ENCODE measurements at places on chromosomes 7 and 10. TPM values are rescaled to one million over a fixed set of nuclear protein-coding genes. Genes with fewer than 3 reads are reported as not detected.

DNA sequence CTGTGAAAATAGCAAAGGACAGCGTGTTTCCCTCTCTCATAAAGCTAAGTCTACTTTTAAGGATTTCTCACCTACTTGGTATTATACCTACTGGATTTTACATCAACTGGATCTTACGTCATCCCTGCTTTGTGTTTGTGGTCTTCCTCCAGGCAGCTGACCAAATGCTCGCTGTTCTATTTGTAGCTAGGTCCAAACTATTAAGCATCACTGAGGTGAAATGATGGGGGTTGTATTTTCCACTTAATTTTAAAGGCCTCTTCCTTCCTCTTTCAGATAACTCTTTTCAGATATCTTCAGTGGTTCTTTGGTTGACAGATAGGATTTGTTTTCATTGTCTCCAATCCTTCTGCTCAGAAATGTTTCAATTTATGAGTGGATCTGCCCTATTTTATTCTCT lies 169.7 kb downstream of the RNLS start:
- no peaks in the 10 kb centered on the region for H3K36me3 ChIP-seq
- H3K4me1 ChIP-seq = no peaks in the 10 kb centered on the region
- H3K27me3 ChIP-seq = no peaks in the 10 kb centered on the region
- no peak for DNase-seq
- H3K4me3 ChIP-seq = no peak overlapping the region

GRCh38 chr7:15720849-15721471 lies 34.5 kb upstream of the MEOX2 start:
- no peaks in the 10 kb centered on the region for H3K27me3 ChIP-seq
- no peaks in the 10 kb centered on the region for H3K4me1 ChIP-seq
- no peak overlapping the region for H3K27ac ChIP-seq
- DNase-seq = no peak
- H3K36me3 ChIP-seq = no peaks in the 10 kb centered on the region
- no peak overlapping the region for H3K4me3 ChIP-seq

DNA sequence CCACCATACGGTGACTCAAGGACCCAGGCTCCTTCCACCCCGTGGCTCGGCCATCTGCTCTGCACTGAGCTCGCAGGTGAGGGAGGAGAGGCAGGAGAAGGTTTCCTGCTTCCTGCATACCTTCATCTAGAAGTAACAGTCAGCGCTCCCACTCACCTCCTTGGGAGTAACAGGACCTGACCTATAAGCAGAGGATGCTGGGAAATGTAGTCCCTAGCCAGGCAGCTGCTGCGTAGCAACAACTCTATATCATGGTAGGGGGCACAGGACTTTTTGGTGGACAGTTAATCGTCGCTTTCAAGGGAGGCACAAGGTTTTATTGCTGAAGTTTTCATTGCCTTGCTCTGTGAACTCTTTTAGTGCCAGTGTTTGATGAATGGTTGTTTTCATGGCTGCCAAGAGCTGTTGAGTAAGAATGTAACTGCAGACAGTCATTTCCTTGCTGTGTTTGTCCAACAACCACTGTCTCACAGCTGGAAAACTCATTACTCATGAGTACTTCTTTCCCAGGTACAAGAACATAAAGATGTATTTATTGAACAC lies 10.2 kb upstream of the ZFYVE27 start:
- H3K27ac ChIP-seq = peak overlapping the region; percentile 44
- H3K4me1 ChIP-seq = peaks cover 5% of the 10 kb centered on the region
- no peaks in the 10 kb centered on the region for H3K36me3 ChIP-seq
- no peak overlapping the region for H3K4me3 ChIP-seq
- H3K27me3 ChIP-seq = no peaks in the 10 kb centered on the region
- DNase-seq = no peak

The RAMP3 gene
- total RNA-seq = 56.9 TPM

GRCh38 chr10:99873846-99874245 lies 91.4 kb downstream of the ABCC2 start:
- H3K27ac ChIP-seq = no peak overlapping the region
- H3K36me3 ChIP-seq = peaks cover 42% of the 10 kb centered on the region

GRCh38 chr7:81210137-81211064 lies 291.6 kb upstream of the SEMA3C start:
- no peak overlapping the region for H3K27ac ChIP-seq
- no peaks in the 10 kb centered on the region for H3K36me3 ChIP-seq
- no peak for DNase-seq

The VAX1 gene
- total RNA-seq = not detected

DNA sequence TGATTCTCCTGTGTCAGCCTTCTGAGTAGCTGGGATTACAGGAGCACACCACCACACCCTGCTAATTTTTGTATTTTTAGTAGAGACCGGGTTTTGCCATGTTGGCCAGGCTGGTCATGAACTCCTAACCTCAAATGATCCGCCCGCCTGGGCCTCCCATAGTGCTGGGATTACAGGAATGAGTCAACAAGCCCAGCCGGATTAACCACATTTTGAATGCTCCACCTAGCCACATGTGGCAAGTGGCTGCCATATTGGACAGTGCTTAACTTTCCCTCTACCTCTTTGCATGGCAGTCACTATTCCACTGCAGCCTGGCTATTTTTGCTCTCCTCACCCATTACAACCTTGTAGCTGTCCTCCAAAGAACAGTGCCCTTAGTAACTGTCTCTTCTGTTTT lies 160.1 kb downstream of the GATA3 start:
- H3K27ac ChIP-seq = no peak overlapping the region
- H3K4me1 ChIP-seq = no peaks in the 10 kb centered on the region
- no peaks in the 10 kb centered on the region for H3K27me3 ChIP-seq

DNA sequence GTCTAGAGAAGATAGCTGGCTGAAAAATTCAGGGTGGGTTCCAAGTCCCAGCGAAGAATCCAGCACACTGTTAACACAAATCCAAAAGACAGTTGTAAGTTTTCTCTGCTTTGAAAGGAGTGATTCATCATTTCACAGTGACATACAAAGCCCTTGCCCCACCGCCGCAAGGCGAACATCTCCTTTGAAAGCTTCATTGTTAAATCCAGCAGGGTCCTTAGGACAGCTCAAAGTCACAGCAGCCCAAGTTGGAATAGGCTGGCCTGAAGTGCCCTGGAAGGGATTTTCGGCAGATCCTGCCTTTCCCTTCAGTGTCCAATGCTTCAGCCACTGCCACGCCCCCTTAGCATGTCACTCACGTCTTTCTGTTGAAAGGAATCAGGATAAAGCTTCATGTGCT lies 526.1 kb downstream of the CALN1 start:
- no peaks in the 10 kb centered on the region for H3K4me1 ChIP-seq
- no peaks in the 10 kb centered on the region for H3K36me3 ChIP-seq
- no peak overlapping the region for H3K4me3 ChIP-seq
- H3K27ac ChIP-seq = no peak overlapping the region
- no peak for DNase-seq
- H3K27me3 ChIP-seq = no peaks in the 10 kb centered on the region

The GET4 gene
- 26.0 TPM for total RNA-seq

The PNLIP gene
- not detected for total RNA-seq

The SAMD9L gene
- 20.7 TPM for total RNA-seq

GRCh38 chr10:95508730-95509129 lies 52.4 kb downstream of the SORBS1 start:
- peak overlapping the region; percentile 17 for H3K27ac ChIP-seq
- H3K4me1 ChIP-seq = peaks cover 42% of the 10 kb centered on the region
- H3K4me3 ChIP-seq = no peak overlapping the region

The CHRM2 gene
- total RNA-seq = 3.9 TPM

- no peak for DNase-seq
- H3K4me1 ChIP-seq = no peaks in the 10 kb centered on the region
- H3K36me3 ChIP-seq = peaks cover 7% of the 10 kb centered on the region
- no peak overlapping the region for H3K4me3 ChIP-seq
- H3K27me3 ChIP-seq = no peaks in the 10 kb centered on the region
- H3K27ac ChIP-seq = no peak overlapping the region
Observed at GRCh38 chr7:45066409-45066808, 22.4 kb downstream of the NACAD start.

The LRRD1 gene
- total RNA-seq = not detected

- no peak overlapping the region for H3K4me3 ChIP-seq
- no peak overlapping the region for H3K27ac ChIP-seq
- H3K36me3 ChIP-seq = peaks cover 15% of the 10 kb centered on the region
- H3K27me3 ChIP-seq = no peaks in the 10 kb centered on the region
- peaks cover 4% of the 10 kb centered on the region for H3K4me1 ChIP-seq
- DNase-seq = no peak
Observed at GRCh38 chr7:112336261-112336660, 114.0 kb upstream of the IFRD1 start.

GRCh38 chr7:120170834-120171233 lies 102.1 kb upstream of the KCND2 start:
- no peak overlapping the region for H3K4me3 ChIP-seq
- no peaks in the 10 kb centered on the region for H3K36me3 ChIP-seq
- no peak overlapping the region for H3K27ac ChIP-seq

The NPVF gene
- not detected for total RNA-seq

The ASZ1 gene
- not detected for total RNA-seq

The DNAH11 gene
- 45.5 TPM for total RNA-seq

DNA sequence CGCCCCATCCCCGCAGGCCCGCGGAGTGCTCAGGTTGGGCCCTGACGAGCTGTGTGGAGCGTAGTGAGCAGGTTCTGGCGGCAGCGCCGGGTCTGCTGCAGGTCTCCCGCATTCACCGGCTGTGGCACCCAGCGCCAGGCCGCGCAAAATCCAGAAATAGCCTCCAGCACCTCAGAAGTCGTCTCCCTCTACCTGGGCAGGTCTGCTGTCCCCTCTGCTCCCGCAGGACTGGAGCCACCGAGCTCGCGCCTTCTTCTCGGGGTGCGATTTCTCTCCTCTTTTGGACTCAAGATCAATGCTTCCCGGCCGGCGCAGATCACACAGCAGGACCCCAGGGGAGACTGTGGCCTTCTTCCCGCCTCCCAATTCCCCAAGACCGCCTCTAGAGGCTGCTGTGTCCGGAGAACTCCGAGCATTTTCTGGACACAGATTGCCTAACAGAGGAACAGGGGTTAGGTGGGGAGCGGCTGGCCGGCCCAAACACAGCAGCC lies 8.4 kb downstream of the TLX1 start:
- no peaks in the 10 kb centered on the region for H3K36me3 ChIP-seq
- no peak for DNase-seq
- peaks cover 68% of the 10 kb centered on the region for H3K27me3 ChIP-seq
- peaks cover 23% of the 10 kb centered on the region for H3K4me1 ChIP-seq
- H3K4me3 ChIP-seq = no peak overlapping the region

DNA sequence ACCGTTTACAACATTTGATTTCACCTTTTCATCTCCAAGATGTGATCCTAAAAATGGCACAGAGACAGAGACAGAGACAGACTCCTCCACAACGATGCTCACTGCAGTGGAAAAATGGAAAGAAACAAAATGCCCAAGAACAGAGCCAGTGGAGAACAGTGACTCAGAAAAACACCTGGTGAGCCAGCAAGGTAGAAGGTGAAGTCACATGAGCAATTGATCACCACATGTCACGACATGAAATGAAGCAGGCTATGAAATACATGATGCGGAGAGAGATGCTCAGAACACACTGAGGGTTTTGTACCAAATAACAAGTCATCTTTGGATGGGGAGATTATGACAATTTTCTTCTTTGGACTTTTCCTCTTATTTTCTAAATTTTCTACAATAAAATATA lies 3.5 kb downstream of the MSMB start:
- H3K36me3 ChIP-seq = no peaks in the 10 kb centered on the region
- H3K4me1 ChIP-seq = no peaks in the 10 kb centered on the region
- DNase-seq = no peak
- H3K4me3 ChIP-seq = no peak overlapping the region
- H3K27ac ChIP-seq = no peak overlapping the region

The ACSM6 gene
- total RNA-seq = not detected

- no peak for DNase-seq
- peaks cover 1% of the 10 kb centered on the region for H3K4me1 ChIP-seq
- no peaks in the 10 kb centered on the region for H3K27me3 ChIP-seq
- no peak overlapping the region for H3K27ac ChIP-seq
Observed at GRCh38 chr10:114815791-114816190, 5.8 kb upstream of the FHIP2A start.

GRCh38 chr7:13017881-13018280 lies 330.4 kb downstream of the ARL4A start:
- no peak overlapping the region for H3K4me3 ChIP-seq
- DNase-seq = no peak
- no peaks in the 10 kb centered on the region for H3K4me1 ChIP-seq
- H3K27me3 ChIP-seq = no peaks in the 10 kb centered on the region
- H3K36me3 ChIP-seq = no peaks in the 10 kb centered on the region

The CYP2E1 gene
- 1.5 TPM for total RNA-seq

The PIK3AP1 gene
- 24.1 TPM for total RNA-seq

DNA sequence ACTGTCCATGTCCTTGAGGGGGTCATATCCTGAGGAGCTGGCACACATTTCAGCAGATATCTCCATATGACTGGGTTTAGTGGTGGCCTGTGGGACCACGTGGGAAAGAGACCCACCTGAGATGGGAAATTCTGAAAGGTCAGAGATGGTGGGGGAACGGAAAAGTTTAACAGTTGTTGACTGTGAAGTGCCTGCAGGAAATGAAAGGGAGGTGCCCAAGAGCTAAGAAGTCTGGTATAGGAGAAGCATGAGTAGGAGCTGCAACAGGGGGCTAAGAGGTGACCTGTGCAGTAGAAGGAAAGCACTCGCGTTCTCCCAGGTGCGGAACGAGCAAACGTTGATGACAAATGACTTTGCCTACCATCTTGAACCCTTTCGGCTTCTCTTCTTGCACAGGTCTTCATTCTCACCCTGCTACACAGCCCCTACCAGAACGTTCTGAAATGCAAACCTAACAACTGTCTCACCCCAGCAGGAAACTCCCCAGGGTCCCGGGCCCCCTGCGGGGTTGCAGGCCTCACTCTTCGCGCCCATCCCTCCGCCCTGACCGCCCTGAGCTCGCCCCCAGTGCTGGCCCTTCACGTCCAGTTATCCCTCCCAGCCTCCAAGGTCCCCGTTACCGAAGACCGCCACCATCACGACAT lies 9.8 kb upstream of the FXYD4 start:
- peak overlapping the region; percentile 80 for H3K27ac ChIP-seq
- no peaks in the 10 kb centered on the region for H3K27me3 ChIP-seq
- DNase-seq = no peak
- no peaks in the 10 kb centered on the region for H3K36me3 ChIP-seq

DNA sequence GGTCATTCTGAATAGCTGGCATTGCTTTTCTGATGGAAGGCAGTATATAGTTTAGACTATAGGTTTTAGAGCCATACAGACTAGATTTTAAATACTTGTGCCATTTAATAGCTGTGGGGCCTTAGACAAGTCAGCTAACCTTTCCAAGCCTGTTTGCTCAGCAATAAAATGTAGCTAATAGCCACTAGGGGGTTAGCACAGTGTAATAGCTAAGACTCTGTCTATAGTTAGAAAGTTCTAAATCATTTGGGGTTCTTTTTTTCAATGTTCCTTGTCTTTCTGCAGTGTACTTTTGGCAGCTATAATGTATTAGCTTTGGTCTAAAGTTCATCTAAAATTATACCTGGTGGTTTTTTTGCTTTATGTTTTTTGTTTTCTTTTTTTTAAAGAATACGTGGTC lies 7.5 kb upstream of the KIFBP start:
- H3K27me3 ChIP-seq = no peaks in the 10 kb centered on the region
- H3K27ac ChIP-seq = no peak overlapping the region
- no peaks in the 10 kb centered on the region for H3K4me1 ChIP-seq
- no peak overlapping the region for H3K4me3 ChIP-seq
- H3K36me3 ChIP-seq = peaks cover 30% of the 10 kb centered on the region

The KAZALD1 gene
- 3.8 TPM for total RNA-seq

Data from upper lobe of left lung (tissue), 6 donors.